ENCODE measurements at places on chromosomes 1 and 21.

DNA sequence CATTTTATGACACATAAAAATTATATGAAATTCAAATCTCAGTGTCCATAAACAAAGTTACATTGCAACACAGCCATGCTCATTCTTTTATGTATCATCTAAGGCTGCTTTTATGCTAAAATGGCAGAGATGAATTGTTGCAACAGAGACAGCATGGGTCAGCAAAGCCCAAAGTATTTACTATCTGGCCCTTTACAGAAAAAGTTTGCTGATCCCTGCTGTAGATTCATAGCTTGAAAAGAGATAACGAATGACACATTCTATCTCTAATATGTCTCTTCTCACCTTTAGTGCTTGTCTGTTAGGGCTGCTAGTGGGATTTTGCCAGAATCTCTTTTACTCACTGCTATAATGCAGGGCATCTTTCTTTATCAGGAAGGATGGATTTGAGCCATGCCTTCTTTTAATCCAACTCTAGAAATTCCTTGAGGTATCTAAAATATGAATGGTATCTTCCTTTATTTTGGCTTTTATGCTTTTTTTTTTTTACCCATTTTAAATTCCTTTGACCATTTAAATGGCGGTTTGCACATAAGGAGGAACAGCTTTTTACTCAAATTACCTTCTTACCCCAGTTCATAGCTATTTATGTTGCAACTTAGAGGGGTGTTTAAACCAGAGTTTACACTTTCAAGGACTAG, 598.2 kb downstream of the PLPP3 start:
- ATAC-seq, result no peak

GRCh38 chr1:45152126-45152525, 54.3 kb downstream of the ZSWIM5 start:
- ATAC-seq, result no peak

DNA sequence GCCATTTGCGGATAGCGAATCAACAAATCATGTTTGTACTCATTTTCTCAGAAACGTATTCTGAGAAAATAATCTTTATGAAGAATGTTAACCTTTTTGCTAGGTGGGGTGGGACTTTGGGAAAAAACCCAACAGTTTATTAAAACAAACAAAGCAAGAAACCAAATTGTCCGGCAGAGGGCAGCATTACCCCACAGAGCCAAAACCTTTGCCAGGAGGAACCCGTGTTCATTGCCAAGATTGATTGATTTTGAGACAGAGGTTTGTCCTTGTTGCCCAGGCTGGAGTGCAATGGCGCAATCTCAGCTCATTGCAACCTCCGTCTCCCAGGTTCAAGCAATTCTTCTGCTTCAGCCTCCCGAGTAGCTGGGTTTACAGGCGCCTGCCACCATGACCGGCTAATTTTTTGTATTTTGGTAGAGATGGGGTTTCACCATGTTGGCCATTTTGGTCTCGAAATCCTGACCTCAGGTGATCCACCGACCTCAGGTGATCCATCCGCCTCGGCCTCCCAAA, 70.8 kb upstream of the RHOU start:
- no peak for ATAC-seq

- no peak for ATAC-seq
Measured at GRCh38 chr21:34813266-34813894, 144.6 kb downstream of the CLIC6 start.

DNA sequence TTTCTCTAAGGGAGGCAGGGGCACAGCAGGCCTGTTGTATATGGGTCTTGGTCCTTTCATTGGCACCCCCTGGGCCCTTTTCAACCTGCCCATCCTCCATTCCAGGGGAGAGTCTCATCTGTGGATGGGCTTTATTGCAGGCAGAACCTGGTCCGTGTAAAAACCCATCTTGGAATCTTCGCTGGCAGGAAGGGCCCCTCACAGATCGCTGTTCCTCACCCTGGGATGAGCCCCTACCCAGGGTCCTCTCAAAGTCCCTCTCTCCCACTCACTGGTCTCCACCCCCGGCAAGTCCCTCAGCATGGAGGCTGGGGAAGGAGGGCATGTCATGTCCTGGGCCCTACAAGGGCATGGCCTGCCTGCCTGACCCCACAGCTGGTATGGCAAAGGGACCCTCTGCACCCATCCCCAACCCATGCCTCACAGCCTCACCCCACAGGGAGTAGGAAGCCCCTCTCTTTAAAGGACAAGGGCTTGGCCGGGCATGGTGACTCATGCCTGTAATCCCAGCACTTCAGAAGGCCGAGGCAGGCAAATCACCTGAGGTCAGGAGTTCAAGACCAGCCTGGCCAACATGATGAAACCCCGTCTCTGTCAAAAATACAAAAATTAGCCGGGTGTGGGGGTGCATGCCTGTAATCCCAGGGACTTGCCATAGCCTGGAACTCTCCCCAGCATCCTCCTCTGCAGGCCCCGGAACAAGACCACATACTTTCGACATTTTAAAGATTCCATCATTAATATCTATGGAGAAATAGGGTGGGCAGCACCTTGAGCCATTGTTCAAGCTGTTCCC, 13.2 kb upstream of the CDA start:
- no peak for ATAC-seq

Measured in activated T-helper 17 cell treated with anti-CD3 and anti-CD28 coated beads, Interleukin-2, amount 50 U/mL, for 72 hours (primary cell).